ENCODE measurements at places on chromosomes 2 and 18.
A peak's percentile ranks its signal among the peaks of the same experiment; 100 is the strongest.

DNA sequence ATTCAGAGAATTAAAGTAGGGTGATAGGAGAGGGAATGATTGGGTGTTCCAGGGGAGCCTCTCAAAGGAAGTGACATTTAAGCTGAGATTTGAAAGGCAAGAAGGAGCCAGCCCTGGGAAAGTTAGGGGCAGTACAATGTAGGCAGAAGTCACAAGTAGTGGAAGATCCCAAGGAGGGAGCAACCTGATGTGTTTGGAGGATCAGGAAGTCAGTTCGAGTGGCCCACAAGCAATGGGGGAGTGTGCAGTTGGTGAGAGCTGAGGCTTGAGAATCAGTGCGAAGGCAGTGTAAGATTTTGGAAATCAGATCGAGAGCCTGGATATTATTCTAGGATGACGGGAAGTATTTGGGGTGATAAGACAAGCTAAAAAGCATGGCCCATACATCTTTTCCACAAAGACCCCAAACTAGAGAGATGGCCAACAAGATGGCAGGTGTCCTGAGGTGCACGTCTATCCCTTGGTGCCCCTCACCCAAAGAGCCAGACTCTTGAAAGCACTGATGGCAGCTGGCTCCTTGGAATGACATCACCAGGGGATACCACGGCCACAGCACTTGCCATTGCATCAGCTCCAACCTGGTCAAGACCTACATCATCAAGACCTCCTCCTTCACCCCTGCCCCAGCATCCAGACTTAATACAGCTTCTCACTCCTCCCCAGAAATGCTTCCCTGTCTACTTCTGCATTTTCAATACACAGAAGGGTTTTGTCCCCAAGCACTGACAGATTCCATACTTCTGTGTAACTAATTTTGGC, 127.3 kb downstream of the BCL2 start:
- no peak for DNase-seq

DNA sequence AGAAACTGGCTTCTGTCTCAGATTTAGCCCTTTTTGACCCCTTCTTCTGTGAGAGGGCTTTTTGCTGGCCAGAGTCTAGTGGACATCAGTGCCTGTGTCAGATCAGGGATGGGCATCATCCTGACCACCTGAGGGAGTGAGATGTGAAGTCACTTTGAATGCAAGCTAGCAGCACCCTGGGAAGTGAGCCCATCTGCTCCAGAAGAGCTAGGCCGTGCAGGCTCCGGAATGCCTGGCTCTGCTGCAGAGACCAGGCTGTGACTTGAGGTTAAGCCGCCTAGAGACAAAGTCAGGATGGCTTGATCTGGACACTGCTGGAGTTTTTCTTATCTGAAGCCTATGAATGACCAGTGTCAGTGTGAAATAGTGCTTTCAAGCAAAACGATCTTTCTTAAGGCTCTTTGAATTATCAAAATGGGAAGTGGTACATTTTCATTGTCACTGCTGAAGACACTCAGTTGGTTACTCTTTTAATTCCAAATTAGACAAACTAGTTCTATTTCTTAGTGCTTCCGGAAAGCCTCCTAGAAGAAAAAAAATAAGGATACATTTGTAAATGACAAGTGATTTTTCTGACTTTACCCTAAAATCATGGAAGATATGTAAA, 20.8 kb downstream of the DGUOK start:
- DNase-seq, result no peak

DNA sequence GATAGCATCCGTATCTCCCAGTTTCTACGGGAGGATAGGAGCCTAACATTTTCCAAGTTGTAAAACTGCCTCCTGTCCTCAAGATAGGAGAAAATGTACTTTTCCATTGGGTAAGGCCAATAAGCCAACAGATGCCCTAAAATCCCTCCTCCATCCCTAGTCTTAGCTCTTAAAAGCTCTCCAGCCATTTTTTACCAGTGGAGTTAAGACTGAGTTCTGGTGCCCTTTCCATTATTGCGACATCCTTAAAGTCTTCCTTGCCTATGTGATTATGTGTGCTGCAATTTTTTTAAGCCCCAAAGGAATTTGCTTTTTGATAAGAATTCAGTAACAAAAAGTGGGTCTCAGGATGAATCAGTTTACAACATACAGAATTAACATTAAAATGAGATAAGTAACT, 33.0 kb downstream of the LINC00305 start:
- no peak for DNase-seq

DNA sequence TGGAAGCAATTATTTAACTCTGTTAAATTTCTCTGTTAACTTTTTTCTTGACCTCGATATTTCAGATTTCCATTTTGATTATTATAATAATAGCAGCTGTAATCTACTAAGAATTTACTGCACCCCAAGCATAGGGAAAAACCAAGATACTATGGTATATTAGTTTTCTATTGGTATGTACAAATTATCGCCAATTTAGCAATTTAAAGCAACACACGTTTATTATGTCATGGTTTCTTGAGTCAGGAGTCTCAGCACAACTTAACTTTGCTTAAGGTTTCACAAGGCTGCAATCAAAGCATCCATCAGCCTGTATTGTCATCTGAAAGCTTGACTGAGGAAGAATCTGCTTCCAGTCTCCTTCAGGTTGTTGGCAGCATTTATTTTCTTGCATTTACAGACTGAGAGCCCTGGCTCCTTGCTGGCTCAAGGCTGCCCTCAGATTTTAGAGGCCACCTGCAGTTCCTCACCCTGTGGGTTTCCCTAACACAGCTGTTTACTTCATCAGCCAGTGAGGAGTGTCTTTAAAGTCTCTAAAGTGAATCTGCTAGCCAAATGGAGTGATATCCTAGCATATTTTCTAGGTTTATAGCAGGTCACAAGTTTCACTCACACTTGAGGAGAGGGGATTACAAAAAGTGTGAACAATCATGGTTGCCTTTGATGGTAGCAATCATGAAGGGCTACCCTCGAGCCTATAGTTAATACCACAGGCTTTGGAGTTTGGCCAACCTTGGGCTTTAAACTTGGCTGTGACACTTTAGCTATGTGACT, 4.4 kb upstream of the VPS54 start:
- DNase-seq, result no peak

GRCh38 chr2:188969651-188970050, 4.5 kb upstream of the COL3A1 start:
- DNase-seq, result no peak

GRCh38 chr2:240128608-240129145, 7.4 kb downstream of the COPS9 start:
- no peak for DNase-seq

- DNase-seq, result no peak
Measured at GRCh38 chr2:38039121-38039910, 36.6 kb downstream of the CYP1B1 start.

DNA sequence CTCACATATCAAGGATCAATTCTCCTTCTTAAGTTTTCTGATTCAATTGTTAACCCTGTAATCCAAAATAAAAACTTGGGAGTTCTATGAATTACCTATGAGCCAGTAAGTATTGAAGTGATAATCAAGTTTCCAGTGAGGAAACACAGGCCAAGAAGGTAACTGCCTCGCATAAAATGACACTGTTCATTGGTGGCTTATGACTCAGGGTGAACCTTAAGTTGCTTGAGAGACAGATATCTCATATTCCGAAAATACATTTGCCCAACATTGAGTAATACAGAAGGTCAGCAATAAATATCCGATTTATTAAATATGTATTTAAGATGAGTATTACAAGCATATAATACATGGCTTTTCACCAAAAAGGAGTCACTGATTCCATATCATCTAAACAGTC, 31.9 kb downstream of the PSME4 start:
- DNase-seq, result no peak

DNA sequence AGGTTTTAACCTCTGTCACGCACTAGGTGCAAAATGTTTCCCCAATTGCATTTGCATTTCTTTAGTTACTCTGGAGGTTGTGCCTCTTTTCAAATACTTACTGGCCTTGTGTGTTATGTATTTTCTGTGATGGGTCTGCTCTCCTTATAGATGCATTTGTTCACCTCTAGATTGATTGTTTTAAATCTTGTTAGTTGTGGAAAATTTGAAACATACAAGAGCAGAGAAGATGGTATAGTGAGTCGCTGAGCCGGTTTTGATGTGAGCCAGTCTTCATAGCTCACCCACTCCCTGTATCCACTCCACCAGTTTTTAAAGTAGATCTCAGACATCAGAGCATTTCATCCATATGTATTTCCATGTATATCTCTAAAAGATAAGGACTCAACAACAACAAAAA, 6.5 kb downstream of the IMP4 start:
- DNase-seq, result no peak

DNA sequence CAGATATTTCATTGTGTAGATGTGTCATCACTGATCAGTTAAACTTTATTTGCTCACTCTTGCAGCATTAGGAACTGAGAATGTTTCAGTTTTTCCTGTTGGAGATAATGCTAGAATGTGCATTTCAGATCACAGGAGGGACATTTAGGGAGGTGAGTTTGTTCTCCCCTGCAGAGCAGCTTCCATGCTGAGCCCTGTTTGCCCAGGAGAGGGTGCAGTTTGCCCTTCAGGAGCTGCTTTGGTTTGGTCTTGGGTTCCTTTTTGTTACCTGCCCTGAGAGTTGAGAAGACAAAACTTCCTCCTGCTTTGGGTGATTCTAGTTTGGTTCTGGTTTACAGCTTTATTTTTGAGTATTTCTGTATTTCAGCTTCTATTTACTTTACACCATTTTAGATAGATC, 49.9 kb downstream of the DGKD start:
- peak; percentile 78 for DNase-seq

DNA sequence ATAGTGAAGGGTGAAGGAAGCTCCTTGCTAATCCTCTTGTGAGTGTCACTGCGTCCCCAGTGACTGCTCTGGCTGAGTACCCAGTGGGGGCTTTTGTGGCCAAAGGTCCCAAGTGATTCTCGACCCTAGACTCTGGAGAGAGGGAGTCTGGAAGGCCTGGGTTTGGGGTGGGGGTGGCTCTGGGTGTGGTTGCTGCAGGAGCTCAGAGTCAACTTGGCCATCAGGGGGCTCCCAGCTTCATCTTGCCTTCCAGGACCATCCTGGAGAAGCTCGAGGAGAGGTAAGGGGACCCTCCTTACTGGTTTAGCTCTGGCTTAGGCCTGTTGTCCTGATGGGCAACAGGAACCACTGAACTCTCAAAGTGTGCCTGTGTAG, 592 bp downstream of the PSD4 start:
- DNase-seq, result no peak

DNA sequence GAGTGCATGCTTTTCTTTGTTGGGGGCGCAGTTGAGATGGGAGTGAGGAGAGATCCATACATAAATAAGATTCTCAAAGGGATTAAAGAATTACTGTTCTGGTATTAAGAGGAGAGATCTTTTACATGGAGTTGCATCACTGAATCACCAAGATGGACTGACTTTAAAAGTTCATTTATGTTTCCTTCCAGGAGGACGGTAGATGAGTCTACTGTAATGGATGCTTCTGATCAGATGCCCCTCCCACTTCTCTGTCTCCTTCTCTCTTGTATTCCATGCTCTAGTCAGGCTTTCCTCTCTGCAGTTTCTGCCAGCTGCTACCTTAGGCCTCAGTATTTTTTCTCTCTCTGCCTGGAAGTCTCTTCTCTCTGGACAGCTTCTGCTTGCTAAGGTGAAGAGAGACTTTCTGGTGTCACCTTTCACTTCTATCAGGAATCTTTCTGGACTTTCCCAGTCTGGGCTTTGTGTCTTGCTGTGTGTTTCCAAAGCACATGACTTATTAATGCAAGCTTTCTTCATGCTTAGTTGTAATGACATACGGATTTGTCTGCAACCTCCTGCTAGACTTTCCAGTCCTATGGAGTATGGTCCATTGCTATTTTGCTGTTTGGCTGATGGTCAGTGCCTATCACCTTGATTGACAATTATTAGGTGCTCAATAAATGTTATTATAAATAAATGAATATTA, 23.6 kb downstream of the FAM171B start:
- no peak for DNase-seq

GRCh38 chr2:10688921-10689807, 611 bp downstream of the NOL10 start:
- DNase-seq, result no peak

All from CD4-positive, alpha-beta T cell treated with Interleukin-10 for 1 hour (primary cell).